ENCODE measurements at places on chromosomes 12 and 14.

DNA sequence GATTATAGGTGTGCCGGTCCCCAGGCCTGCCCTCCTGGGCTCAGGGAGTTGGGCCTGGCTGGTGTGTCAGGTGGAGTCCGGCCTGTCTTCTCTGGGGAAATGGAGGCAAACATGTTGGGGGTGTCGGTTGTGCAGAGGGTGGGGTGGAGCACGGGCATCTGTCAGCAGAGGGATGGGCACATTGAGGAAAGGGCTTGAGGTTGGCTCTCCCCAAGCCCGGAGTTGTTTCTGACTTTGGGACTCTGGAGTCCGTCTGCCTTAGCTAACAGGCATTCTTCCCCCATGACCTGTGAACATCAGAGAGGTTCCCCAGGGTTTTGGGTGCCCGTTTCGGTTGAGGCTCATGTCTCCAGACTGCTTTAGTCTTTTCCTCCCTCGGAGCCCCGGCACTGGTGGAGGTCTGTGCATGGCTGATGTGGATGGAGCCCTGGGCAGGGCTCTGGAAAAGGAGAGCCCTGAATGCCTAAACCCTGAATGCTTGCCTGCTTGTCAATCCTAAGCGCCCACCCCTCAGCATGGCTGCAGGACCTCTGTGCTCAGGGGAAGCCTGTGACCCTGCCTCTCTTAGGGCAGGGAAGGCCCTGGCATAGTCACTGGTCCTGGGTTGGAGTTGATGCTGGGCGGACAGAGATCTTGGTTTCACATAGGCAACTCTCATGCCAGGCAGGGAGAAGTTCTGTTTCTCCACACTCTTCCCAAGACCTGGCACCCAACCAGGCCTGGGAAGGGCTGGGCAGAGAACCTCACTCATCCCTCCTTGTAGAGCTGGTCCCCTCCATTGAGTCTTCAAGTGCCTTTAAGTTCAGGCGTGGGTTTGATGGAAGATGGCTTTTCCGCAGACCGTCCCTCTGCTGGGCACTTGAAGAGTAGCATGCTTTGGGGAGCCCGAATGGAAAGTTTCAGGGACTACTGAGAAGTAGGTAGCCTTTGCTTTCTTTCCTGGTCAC, 12.9 kb downstream of the NYNRIN start:
- DNase-seq = no peak

GRCh38 chr12:96652870-96653269, 163.5 kb downstream of the CFAP54 start:
- DNase-seq = no peak

GRCh38 chr12:26278266-26278665, 82.9 kb downstream of the SSPN start:
- no peak for DNase-seq

DNA sequence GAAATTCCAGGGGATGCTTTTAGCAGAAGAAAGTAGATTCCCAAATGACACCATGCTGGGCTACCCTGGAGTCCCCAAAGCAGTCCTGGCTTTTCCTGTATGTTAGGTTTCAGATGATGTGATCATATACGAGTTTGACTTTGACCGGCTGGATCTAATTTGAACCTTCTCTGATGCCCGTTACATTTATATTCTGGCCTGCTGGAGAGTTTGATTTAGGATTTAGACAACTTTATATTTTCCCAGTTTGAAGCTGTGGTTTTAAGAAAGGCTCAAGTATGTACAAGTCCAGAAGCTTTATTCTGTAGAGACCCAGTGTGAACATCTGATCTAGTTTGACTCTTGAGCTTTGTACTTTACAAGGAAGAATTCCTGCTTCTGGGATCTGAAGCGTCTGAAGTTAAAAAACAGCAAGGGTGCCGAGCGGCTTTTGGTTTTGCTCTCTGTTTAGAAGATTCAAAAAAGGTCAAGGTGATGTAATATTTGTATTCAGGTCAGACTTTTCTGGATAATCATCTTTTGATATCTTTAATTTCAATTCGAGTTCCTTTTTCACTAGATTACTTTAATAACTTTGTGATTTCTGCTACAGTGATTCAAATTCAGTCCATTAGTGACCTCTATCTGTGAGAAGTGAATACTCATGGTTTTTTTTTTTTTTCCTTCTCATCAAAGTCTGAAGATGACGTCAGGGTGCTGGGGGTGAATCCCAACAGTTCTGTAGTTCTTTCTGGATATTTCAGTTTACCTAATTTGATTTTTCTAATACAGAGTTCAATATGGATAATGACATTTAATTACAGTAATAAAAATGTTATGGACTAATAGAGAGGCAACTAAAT, 6.3 kb downstream of the FLRT2 start:
- DNase-seq = no peak

DNA sequence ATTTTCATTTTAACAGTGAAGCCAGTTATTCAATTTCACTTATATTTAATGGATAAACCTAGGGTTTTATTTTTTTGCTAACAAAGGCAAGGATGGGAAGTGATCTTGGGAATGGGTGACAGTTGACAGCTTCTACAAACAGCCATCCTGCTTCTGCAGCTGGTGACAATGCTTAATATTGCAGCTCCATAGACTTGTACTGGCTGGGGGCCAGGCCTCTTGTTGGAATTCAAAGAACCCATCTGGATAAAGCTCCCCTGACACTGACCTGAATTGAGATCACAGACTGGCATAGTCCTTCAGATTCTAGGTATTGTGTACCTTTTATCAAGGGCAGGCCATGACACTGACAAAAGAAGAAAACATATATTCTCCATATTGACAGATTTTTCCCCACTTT, 664.6 kb upstream of the FOXG1 start:
- no peak for DNase-seq

DNA sequence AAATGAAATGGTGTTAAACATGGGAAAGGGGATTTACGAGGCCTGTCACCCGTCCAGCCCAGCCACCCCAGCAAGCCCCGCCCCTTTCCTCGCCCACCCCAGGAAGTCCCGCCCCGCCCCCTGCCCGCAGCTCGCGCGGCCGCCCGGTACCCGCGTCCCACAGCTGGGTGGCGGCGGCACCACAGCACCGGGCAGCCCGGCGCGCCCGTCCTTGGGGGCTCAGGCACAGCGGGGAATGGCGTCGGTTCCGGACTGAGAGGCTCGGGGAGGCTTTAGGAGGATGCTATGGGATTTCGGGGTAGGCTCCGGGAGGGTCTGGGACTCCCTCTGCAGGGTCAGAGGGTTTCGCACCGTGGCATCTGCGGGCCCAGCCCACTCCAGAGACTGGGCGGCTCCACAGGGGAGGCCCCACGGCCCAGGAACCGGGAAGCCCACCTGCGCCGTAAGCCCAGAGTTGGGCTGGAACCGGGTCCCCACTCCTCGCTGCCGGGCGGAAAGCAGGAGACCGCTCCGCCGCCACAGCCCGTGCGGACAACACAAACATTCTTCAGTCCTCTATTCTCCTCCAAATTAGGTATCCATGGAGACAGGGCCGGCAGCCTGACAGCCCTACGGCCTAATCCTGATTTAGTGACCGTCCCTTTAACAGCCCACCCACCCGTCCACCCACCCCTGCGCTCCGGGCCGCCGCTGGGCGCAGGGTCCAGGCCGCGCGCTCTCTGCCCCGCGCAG, 1.4 kb downstream of the FIGNL2 start:
- no peak for DNase-seq
